ENCODE measurements at places on chromosomes 4 and X.

GRCh38 chr4:98210281-98210680 lies 50.9 kb upstream of the RAP1GDS1 start:
- DNase-seq = no peak

DNA sequence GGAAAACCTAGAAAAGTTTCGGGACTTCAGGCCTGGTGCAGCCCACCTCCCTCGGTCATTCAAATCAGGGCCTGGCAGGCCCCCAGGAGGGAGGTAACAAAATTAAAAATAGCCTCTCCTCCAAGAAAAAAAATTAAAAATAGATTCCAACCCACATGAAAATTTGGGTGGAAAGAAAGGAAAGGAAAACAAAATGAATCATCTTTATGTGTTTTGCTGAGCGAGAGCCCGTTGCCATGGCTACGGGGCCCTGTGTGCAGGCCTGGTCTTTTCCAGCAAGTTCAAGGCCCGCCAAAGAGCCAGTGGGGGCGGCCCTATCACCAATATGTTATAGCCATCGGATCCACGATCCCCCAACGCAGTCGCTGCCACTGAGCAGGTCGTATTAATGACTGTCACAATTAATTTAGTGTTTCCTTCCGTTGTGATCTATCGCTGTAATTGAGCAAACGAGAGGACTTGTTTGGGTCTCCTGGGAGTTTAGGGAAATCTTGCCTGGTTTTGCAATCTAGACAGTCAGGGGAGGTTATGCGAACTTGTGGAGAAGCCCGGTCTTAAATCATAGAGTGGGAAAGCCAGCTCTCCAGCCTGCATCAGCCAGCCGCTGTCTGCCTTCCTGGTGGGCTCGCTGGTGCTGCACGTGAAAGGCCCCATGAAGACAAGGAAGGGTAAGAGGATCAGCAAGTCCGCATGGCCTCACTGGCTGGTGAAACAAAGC lies 452.4 kb downstream of the BCOR start:
- DNase-seq = no peak

- no peak for DNase-seq
Observed at GRCh38 chrX:123455693-123456092, 271.6 kb downstream of the GRIA3 start.

GRCh38 chr4:79588679-79589078 lies 180.7 kb upstream of the GK2 start:
- DNase-seq = no peak

GRCh38 chr4:87060957-87061356 lies 126.1 kb downstream of the AFF1 start:
- DNase-seq = no peak

DNA sequence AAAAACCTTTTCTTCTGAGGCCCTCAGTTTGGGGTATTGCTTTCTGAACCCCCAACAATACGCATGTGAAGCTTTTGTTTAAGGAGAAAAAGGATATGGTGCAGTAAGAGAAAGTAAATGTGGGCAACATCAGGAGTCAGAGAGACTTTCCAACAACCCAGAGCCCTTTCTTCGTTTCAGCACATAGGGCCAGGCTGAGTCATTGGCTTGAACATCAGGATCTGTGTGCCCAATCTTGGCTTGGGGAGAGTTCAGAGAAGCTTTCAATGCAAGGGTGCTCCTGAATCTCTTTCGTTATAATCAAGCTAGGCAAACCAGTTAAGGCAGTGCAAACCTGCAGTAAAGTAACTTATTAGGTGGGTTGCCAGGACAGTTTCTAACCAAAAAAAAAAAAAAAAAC lies 191.2 kb downstream of the FRMPD4 start:
- no peak for DNase-seq

GRCh38 chr4:38347251-38347650 lies 316.7 kb upstream of the KLF3 start:
- DNase-seq = no peak

- DNase-seq = no peak
Observed at GRCh38 chrX:46463682-46464081, 81.5 kb downstream of the ZNF674 start.

DNA sequence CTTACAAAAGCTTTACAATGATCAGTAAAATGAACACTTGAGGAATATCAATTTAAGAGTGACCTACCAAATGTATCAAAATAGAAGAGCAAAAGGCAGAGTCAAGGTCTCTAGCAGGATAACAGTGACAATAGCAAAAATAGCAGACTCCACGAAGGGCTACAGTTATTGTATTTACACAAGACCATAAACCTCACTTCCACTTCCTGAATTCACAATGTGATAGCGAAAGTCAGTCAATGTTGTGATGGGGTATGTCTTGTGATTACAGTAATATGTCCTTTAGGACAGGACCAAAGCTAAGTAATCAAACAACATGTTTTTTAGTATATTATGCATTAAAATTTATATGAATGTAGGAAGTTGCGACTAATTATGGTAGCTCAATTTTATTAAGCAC lies 139.6 kb downstream of the IQCM start:
- DNase-seq = no peak

DNA sequence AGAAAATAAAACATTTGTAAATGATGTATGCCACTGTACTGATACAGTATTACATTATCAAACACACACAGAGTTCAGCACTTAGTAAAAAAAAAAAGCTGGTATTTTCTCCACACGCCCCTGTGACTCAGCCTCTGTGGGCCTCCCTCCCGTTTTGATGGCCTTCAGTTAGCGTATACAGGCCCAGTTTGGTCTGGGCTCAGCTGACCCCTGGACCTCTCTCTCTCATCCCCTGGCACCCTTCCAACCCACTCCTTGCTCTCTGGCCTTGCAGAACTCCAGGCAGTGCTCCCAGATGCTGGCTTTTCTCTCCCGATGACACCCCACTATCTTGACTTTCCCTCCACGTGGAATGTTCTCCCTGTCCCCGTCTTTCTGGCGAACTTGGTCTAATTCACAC lies 89.0 kb upstream of the LIMCH1 start:
- no peak for DNase-seq
